ENCODE measurements at places on chromosomes 11 and 22.

DNA sequence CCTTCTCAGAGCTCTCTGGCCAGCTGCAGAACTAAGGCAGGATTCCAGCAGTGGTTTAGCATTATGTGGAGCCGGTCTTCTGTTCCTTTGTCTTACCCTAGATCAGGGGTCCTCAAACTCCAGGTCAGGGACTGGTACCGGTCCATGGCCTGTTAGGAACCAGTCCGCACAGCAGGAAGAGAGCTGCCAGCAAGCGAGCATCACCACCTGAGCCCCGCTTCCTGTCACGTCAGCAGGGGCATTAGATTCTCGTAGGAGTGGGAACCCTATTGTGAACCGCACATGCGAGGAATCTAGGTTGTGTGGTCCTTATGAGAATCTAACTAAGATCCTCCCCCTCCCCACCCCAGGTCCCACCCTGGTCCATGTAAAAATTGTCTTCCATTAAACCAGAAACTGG is 1.6 kb downstream of the OR10G7 start:
- no peak for DNase-seq

- no peak for DNase-seq
Observed at GRCh38 chr11:61935861-61936260, 14.3 kb upstream of the BEST1 start.

GRCh38 chr11:7080900-7081299 is 7.9 kb upstream of the RBMXL2 start:
- no peak for DNase-seq

GRCh38 chr11:19474211-19474610 is 233.5 kb upstream of the E2F8 start:
- DNase-seq, result no peak

DNA sequence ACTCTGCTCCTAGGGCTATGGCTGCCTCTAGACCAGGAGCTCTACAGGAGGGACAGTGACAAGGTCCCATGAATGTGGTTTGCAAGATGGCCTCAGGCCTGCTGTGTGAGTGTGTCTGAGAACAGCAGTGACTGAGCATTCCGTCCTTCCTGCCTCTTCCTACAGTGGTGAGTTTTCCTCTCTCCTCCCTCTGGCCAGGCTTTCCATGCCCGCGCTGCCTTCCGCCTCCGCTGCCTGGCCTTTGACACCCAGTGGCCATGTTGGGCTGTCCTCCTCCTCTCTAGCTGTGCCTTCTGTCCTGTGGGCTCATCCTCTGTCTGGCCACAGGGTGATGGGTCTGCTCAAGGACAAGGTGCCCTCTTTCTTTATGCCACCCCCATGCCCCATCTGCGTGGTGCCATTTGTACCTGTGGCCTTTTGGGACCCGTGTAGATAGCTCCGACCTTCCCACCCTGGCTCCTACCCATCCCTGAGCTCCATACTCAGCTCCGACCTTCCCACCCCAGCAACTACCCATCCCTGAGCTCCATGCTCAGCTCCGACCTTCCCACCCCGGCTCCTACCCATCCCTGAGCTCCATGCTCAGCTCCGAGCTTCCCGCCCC is 970.4 kb downstream of the BRD1 start:
- no peak for DNase-seq

DNA sequence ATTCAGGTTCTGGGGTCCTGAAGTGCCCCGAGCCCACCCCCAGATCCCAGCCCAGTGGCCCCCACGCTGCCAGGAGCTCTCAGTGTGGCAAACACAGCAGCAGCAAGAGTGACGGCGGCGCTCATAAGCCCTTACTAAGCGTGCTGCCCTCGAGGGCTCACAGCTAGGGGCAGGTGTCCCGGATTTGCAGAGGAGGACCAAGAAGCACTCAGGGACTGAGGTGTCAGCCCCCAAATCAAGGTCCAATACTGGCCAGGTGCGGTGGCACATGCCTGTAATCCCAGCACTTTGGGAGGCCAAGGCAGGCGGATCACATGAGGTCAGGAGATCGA is 25.4 kb downstream of the CELSR1 start:
- no peak for DNase-seq

DNA sequence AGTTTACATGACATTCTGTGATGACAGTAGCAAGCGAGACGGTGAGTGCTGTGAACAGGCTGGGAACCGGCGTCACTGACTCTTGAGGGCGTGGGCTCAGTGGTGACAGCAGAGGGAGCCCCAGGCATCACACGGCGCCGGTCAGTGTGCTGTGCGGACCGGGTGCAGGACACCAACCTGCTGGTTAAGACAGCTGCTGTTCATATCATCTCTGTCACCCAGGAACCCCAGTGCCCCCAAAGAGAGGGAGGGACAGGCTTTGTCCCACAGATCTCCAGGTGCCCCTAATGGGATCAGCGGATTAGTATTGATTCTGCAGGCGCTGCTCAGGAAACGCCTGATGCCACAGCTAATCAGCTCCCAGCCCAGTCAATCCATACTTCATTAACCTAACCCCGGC is 18.4 kb downstream of the B3GAT1 start:
- DNase-seq, result no peak

DNA sequence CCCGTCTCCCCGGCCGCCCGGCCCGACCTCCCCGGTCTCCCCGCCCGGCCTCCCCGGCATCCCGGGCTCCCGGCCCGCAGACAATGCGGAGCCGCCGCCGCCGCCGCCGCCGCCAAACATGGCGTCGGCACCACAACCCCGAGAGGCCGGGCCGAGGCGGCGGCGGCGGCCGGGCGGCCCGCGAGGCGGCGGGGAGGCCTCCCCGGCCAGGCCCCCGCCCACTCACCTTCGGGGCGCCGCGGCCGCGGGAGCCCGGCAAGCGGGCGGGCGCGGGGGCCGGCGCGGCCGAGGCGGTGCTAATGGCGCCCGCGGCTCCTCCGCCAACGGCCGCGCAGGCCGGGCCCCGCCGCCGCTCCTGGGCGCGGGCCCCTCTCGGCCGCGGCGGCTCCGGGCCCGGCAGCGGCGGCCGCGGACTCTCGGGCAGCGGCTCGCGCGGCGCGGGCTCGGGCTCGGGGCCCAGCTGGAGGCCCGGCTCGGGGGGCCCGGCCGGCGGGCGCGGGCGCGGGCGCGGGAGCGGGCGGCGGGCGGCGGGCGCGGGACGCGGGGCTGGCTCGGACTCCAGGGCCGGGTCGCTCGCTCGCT is 311 bp downstream of the BRD1 start:
- DNase-seq, result peak; percentile 31

DNA sequence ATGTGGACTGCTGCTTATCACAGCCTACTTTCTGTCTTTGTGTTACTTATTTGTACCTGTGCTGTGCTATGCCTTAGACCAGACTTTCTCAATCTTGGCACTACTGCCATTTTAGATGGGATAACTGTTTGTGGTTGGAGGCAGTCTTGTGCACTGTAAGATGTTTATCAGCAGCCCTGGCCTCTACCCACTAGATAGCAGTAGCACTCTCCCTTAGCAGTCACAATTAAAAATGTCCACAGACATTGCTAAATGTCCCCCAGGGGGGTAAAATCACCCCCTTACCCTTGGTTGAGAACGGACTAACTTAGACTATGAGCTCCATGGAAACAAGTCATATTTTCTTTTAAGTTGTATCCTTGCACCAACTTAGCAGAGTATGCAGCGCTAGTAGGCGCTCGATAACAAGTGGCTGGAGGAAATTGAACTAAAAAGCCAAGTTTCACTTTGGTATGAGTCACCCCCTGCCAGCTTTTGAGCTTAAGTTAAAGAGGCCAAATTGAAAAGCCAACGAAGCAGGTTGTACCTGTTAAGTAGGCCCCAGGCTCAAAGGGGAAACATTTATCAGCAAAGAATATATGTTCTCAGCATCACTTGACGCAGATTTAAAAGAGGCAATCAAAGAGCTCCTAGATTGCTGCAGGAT is 304.8 kb upstream of the SORL1-AS1 start:
- DNase-seq, result no peak

DNA sequence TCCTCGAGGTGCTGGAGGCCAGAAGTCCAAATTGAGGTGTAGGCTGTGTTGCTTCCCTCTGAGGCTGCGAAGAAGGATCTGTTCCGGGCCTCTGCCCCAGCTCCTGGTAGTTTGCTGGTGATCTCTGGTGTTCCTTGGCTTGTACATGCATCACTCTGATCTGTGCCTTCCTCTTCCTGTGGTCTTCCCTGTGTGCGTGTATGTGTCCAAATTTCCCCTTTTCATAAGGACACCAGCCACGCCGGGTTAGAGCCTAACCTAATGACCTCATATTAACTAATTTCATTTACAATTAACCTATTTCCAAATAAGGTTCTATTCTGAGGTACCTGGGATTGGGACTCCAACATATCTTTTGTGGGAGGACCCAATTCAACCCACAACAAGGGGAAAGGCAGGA is 21.5 kb downstream of the RIBC2 start:
- DNase-seq, result no peak

GRCh38 chr11:118128310-118128709 is 24.3 kb downstream of the SCN4B start:
- no peak for DNase-seq

DNA sequence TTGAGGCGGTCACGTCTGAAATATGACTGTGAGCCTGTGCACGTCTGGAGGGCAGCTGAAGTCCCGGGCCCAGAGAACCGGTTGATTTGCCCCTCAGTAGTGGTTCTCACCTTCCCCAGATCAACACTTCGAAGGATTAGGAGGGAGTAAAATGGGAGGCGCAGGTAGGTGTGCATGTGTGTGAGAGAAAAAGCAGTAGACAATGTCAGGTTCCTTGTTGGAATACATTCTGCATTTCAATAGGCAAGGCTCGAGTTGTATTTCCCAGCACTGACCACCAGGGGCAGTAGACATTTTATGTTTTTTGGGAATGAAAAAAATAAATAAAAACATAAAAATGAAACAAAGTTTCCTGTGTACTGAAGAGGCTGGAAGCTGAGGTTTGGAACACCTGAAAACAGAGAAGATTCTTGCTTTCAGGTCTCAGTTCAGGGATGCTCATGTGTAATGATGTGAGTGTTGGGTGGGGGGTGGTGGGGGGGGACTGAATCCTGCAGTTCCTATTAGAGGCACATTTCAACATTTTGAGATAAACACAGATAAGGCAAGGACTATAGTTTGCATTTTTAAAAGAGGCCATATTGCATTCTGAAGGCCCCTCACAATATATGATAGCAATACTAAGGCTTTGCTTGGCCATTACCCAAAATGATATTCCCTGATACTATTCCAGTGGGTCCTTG is 333.9 kb downstream of the CADM1 start:
- peak; percentile 32 for DNase-seq

GRCh38 chr11:85170184-85170583 is 457.0 kb downstream of the DLG2 start:
- DNase-seq, result peak; percentile 38

DNA sequence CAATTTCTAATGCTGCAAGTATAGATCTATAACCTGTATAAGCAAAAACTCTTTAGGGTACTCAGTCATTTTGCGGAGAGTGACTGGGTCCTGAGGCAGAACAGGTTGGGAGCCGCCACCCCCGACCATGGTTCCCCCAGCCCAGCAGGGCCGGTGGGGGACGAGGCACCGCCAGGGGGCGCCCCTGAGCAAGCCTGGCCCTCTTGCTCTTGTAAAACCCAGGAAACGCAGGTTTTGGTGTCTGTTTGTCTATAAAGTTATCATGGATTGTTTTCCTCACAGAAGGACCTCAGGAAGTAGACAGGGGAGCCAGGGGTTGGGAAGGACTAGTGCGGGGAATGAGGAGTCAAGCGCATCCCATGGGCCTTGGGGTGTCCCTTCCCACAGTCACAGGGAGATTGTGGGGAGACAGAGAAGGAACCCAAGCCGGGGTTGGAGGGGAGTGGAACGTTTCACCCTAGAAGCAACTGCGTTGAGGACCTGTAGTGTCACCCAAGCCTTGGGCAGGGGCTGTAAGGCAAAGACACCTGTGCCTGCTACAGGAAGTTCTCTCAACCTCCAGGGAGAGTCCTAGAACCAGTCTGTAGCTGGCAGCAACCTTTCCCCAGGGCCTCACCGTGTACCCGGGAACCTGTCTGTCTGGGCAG is 26.4 kb downstream of the KCTD17 start:
- peak; percentile 31 for DNase-seq

- DNase-seq, result peak; percentile 19
Observed at GRCh38 chr22:23533328-23533762, 46.7 kb downstream of the IGLL1 start.

GRCh38 chr11:72760539-72761405 is 8.6 kb upstream of the ARAP1 start:
- peak; percentile 87 for DNase-seq

- peak; percentile 59 for DNase-seq
Observed at GRCh38 chr11:1515082-1516060, 28.8 kb upstream of the MOB2 start.

- no peak for DNase-seq
Observed at GRCh38 chr22:48098243-48098920, 1335.9 kb downstream of the TBC1D22A start.

Data from fibroblast of skin of back (primary cell).